ENCODE measurements at places on chromosomes 13 and 19. TPM values are rescaled to one million over a fixed set of nuclear protein-coding genes. Genes with fewer than 3 reads are reported as not detected.

DNA sequence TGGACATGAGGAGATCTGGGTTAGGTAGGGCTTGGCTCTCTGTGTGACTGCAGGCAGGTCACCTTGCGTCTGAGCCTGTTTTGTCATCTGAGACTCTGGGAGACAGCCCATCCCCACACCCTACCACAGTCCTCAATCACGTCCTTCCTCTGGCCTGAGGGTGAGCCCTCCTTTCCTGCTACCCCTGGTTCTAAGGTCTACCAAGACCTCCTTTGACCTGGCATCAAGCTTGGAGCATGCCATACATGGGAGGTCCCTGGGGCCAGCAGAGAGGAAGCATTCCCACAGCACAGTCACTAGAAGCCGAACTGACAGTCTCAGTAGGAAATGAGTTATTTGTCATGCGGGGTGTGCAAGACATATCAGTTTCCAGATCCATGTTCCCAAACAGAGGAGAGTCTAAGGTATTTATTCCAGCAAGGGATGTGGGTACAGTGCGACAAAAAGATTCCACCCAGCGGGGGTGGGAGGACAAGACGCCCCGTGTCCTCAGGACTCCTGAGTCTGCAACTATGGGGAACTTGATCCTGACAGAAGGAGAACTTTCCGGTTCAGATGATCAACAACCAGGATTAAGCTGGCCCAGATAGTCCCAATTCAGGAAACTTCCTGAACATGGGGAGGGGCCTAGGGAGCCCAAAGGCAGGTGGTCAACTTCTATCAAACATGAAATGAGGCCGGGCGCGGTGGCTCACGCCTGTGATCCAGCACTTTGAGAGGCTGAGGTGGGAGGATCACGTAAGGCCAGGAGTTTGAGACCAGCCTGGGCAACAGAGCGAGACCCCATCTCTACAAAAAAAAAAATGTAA, 9.5 kb downstream of the ARRDC2 start:
- DNase-seq, result no peak

GRCh38 chr13:98466634-98467236, 110.2 kb downstream of the STK24 start:
- peak; percentile 58 for DNase-seq

GRCh38 chr19:588741-589692, 664 bp upstream of the HCN2 start:
- peak; percentile 45 for DNase-seq

GRCh38 chr19:50772476-50772875, 2.2 kb downstream of the GPR32 start:
- DNase-seq, result peak; percentile 37

- no peak for DNase-seq
These were observed 183.1 kb downstream of the LHFPL6 start for GRCh38 chr13:39419876-39420275.

GRCh38 chr19:50670102-50670380, 20.8 kb downstream of the C19orf81 start:
- no peak for DNase-seq

- no peak for DNase-seq
These were observed at the start of gene COX6B2 for GRCh38 chr19:55354698-55355212. Gene COX6B2 (minus strand): TSS chr19:55354719. CDS start chr19:55354521, 198 bp downstream.

DNA sequence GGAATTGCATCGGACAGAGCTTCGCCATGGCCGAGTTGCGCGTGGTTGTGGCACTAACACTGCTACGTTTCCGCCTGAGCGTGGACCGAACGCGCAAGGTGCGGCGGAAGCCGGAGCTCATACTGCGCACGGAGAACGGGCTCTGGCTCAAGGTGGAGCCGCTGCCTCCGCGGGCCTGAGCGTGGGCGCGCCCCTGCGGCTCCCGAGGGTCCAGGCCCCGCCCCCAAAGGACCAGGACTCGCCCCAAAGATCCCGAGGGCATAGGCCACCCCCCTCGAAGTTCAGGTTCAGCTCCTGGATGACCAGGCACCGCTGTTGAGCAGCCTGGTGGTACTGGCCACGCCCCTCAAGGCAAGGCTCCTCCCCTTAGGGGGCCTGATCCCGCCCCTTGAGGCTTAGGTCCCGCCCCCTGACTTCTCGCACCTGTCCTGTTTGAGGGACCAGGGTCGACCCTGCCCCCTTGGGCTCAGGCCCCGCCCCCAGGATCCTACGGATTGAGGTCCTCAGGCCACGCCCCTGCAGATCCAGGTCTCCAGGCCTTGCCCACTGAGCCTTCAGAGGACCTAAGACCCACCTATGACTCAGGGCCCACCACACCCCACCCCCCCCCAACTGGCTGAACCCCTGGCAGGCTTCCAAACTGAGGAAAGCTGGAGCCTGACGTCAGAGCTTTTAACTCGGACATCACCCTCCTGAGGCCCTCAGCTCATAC, 43.1 kb downstream of the CYP4F22 start:
- peak; percentile 83 for DNase-seq

GRCh38 chr19:41930926-41931592, 2.8 kb upstream of the ERFL start:
- DNase-seq, result no peak

GRCh38 chr13:111950697-111951096, 116.3 kb upstream of the SOX1 start:
- no peak for DNase-seq

- DNase-seq, result no peak
These were observed 5.7 kb upstream of the DIAPH3 start for GRCh38 chr13:60169239-60170031.

DNA sequence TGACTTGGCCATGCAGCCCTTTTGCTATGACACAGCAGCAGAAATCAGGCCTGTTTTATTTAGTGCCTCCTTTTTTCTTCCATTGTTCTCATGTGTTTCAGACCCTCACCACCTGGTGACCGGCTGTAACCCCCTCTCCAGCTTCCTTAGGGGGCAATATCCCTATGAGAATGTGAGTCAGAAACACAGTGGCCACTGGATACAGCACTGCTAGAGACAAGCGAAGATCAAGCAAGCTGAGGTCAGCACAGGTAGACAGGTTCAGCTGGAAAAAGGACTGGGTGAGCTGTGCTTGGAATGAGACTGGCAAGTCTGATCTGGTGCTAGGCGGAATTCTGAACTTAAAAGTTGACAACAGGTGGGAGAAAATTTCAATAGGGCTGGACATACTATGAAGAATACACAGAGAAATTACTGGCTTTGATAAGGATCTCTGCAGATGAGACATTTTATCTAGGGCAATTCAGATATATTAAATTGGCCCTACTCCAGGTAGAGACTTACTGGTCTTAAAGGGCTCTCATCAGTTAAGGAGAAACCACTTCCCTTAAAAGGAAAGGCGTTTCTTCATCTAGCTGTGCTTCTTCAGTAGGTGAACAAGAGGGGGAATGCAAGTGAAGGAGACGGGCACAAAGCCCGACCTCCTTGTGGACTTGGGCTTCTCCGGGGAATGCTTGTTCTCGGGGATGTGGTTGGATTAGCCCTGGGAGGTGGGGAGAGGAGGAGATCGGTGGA, 83.3 kb downstream of the ERCC5 start:
- no peak for DNase-seq

GRCh38 chr13:86946734-86947133, 724.4 kb upstream of the SLITRK5 start:
- DNase-seq, result no peak

- DNase-seq, result no peak
These were observed 60.4 kb upstream of the OBI1 start for GRCh38 chr13:78719367-78719766.

DNA sequence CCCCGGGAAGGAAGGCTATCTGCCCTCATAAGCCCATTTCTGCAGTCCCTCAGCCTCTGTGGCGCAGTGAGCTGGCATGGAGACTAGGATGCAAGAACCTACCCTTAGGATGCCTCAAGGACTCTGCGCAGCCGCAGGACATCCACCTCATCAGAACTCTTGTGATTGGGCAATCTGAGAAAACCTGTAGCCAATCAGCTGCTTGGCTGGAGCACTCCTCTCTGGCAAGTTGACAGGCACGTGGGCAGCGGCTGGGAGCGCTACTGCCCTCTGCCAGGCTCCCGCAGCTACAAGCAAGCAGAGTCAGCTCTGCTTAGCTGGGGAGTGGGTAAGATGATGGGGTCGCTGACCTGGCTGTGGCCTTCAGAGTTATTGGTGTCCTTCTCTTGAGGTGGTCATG, 1.5 kb upstream of the ECSIT start:
- no peak for DNase-seq

DNA sequence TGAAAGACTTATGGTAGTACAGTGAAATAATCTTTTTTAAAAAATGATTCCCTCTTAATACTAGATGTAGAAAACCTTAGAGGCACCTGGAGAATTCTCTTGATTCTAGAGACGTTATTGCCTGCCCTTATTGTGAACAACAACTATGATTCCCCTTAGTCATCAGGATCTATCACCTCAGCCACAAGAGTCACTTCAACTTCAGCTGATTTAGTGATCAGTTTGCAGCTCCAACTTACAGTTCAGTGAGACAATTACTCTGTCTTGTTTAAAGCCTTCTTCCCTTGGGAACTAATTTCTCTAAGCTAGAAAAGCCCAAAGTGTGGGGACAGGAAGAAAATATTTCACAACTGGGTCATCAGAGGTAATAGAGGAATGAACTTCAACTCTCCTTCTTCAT, 254.3 kb upstream of the SLITRK1 start:
- no peak for DNase-seq

C19orf85 gene
- not detected for total RNA-seq

C1QTNF9B gene
- not detected for total RNA-seq

GAPDHS gene
- not detected for total RNA-seq

RNASEH2A gene
- 6.6 TPM for total RNA-seq

ZNF835 gene
- total RNA-seq, result 2.1 TPM

TNNT1 gene
- not detected for total RNA-seq

SYMPK gene
- total RNA-seq, result 86.4 TPM

EMC10 gene
- 80.1 TPM for total RNA-seq

SYNE4 gene
- total RNA-seq, result 1.5 TPM

Data from natural killer cell (primary cell).